ENCODE measurements at places on chromosomes 3 and 15.

- no peak for DNase-seq
Measured at GRCh38 chr3:46272028-46272451, 29.8 kb downstream of the CCR3 start.

- DNase-seq = no peak
Measured at GRCh38 chr3:24640330-24640877, 145.8 kb upstream of the THRB start.

GRCh38 chr3:38645076-38645475, 4.4 kb downstream of the SCN5A start:
- no peak for DNase-seq

DNA sequence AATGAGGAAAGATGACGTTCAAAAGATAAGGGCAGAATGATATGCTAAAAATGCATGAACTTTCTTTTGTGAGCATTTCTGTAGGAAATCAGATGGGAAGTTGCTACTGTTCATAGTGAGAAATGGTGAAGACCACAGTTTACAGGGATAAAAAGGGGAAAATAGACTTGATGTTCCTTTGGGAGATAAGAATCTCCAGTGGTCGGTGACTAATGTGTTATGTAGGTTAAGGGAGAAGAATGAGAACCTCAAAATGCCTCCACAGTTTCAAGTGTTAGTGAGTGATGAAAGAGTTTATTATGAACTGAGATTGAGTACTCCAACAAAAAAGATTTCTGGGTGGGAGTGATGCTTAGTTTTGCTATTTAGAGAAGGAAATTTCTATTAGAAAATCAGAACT, 247.2 kb downstream of the LSAMP start:
- no peak for DNase-seq

- no peak for DNase-seq
Measured at GRCh38 chr3:141231952-141232823, 563 bp downstream of the PXYLP1 start.

DNA sequence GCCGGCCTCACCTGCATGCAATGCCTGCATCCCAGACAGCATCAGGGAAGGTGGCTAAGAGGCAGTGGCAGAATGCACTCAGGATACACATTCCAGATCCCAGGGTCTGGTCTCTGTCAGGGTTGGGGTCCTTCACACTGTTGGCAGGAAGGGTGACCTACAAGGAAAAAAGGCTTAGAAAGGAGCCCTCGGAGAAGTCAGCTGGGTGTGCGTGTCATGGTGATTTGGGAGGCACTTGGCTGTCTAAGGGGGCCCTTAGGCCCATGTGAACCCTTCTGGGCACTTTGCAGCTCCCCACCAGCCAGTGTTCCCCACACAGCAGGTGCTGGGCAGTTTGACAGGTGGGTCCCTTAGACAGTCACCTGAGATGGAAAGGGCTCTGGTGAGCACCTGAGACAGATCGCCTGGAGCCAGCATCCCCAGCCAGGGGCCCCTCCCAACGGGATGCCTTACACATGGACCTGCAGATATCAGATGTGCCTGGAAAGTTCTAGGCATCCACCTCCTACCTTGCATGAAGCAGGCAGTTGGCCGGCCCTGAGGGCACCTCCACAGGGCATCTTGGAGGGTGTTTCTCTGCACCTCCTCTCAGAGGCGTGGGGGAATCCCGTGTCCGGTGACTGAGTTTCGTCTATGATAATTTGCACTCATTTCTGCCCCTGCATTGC, 131.6 kb downstream of the LRRK1 start:
- no peak for DNase-seq

DNA sequence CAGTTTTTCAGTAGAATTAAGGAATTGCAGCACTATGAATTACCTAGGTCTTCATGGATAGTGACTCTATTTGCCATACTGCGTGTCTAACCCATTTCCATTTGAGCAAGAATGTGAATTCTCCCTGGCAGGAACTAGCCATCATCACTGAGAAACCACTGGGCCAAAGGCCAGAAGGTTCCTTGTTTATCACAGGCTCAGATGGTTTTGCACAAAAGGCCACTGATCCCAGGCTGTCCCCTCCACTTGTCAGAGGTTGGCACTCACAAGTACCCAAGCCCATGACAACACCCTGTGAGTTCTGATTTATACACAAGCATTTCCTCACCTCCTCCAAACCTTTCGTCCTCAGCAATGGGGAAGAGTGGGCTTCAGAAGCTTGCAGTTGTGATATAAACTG, 131.8 kb downstream of the FOXB1 start:
- no peak for DNase-seq

GRCh38 chr3:194573680-194574437, 59.4 kb downstream of the TMEM44 start:
- no peak for DNase-seq

GRCh38 chr3:193499136-193499770, 55.4 kb downstream of the ATP13A4 start:
- peak; percentile 36 for DNase-seq

DNA sequence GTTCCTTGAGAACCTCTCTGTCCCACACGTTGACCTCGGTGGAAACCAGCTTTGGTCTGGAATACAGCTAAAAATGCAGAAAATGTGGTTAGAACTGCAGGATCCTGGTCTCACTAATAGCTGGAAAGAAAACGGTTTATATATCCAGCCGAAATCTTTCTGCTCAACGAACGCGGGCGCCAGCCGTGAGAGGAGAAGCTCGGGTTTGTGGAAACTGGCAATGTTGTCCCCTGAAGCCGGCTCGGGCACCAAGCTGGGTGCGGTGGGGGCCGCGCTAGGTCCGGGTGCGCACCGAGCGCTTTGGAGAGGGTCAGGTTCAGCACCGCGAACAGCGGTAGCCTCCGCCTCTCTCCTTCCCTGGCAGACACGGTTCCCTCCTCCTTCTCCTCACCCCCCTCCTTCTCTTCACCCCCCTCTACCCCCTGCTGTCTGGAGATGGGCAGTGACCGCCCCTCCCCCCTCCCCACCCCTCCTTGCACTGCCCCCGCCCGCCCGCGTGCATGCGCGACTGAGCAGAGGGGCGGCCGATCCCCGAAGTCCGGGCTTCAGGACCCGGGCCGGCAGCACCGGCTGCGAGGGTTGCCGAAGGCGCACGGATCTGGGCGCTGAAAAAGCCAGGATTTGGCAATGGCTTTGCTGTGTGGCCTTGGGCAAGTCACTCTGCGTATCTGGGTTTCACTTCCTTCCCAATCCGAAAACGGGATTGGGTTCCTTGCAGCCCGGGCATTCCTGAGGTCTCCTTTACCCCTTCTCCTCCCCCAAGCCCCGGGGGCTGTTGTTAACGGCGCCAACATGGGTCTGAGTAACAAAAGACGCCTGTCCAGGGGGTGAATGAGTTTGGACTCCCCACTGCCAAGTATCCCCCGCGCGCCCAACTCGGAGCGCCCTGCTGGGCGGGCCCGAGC, at the start of gene SKOR1:
Gene SKOR1 (plus strand): TSS at position 534 of the 905 bp plus-strand sequence. CDS start 94 bp downstream, at position 628.
- no peak for DNase-seq

DNA sequence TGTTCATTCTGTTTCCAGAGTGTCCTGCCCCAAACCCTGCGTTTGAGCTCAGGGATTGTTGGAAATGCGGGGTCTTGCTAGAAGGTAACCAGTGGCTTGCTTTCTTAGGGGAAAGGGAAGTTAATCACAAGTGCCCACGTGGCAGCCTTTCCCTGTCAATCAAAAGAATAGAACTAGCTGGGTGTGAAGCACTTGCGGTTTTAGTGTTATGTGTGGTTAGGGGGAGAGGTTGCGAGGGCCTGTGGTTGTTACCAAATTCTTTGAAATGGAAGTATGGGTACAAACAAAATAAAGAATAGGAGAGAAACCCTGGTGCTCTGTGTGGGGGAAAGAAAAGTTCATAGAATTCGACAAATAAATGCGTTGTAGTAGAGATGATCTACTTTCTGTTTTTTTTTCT, 67.6 kb downstream of the FNDC3B start:
- no peak for DNase-seq

DNA sequence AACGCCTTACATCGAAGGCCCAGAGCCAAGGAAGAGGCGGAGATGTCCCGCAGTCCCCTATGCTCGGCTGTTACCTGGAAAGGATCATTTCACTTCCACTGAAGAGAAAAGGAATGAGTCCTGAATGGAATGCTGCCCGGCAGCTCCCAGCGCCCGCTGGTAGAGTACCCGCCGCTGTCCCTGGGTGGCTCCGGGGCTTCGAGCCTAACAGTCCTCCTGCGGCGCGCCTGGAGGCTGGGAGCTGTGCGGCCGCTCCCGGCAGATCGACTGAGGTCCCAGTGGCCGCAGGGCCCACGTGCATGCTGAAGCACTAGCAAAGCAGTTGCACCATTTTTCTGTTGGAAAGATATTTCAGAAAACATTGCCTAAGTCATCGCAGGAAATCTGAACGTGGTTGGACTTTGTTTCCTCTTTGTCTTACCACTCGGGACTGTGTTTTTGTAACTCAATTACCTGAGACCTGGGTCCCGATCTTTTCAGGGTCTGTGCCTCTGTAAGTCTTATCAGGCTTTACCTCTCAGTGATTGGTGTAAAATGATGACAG, 984 bp downstream of the RNU6-1 start:
- DNase-seq = no peak

- DNase-seq = peak; percentile 31
Measured at GRCh38 chr3:171058058-171058457, 31.5 kb upstream of the SLC2A2 start.

GRCh38 chr3:149476225-149476624, 1.7 kb downstream of the TM4SF4 start:
- DNase-seq = no peak

DNA sequence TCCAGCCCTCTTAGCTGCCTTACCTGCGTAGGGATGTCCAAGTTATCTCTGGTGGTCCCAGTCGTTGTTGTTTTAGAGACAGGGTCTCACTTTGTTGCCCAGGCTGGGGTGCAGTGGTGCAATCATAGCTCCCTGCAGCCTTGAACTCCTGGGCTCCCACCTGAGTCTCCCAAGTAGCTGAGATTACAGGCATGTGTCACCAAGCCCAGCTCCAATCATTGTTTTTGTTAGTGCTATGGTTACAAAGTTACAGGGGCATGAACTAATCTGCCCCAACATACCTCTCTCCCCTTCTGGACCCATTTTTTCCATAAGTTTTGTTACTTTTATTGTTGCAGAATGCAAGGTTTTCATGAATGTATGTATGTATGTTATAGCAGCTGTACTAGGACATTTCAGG, 54.7 kb downstream of the CTDSPL2 start:
- no peak for DNase-seq

DNA sequence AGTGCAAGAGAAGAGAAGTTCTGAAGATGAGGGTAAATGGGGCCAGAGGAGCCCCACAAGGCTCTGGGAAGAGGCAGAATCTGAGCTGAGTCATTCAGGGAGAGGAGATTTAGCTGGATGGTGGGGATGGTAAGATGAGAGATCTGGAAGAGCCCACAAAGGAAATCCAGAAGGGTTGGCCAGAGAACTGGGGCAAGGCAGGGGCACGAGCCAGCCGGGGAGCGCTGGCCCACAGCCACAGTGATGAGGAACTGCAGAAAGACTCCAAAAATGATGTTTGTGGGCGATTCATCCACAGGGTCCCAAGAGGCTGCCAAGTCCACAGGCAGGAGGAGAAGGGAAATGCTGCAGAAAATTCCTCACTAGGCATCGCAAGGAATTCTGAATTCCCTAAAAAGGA, 75.9 kb upstream of the ATP2B2 start:
- DNase-seq = no peak

- peak; percentile 66 for DNase-seq
Measured at GRCh38 chr15:51848811-51849210, 19.4 kb downstream of the TMOD3 start.

GRCh38 chr3:18223974-18224373, 201.2 kb downstream of the SATB1 start:
- DNase-seq = no peak

GRCh38 chr3:139005356-139005993, 593 bp downstream of the PRR23A start:
- DNase-seq = no peak

- DNase-seq = no peak
Measured at GRCh38 chr3:66464512-66464894, 36.3 kb downstream of the LRIG1 start.

GRCh38 chr3:40071683-40072238, 237.7 kb upstream of the EIF1B start:
- DNase-seq = no peak

DNA sequence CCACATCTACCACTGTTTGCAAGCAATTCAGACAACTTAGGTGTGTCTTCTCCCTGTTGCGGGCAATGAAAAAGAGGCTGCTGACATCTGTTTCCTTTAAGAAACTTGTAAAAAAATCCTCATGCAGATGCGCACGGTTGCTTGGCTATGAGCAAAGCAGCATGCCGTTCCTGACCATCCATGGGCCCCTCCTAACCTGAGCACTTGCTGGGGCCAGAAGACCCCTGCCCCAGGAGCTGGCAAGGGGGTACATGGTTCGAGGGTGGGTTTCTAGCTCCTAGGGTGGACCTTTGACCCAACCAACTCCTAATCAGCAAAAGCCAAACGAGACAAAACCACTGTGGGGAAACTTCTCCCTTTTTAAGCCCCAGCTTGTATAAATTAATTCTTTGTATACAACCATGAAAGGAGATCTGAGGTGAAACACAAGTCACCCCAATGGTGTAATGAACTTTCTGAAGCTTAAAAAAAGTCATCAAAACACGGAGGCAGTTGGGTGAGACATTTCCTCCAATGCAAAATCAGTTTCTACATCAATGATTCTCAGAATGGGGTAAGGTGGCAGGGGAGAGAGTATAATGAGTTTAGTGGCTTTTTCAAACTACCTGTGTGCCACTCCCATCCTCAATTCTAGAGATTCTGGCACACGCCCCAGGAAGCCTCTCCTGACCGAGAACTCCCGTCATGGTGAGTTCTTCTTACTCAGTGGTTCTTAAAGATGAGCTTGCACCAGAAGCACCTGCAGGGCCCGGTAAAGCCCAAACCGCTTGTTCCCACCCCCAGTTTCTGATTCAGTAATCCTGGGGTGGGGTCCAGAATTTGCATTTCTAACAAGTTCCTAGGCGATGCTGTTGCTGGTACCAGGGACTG, 44.1 kb downstream of the CPN2 start:
- DNase-seq = no peak

DNA sequence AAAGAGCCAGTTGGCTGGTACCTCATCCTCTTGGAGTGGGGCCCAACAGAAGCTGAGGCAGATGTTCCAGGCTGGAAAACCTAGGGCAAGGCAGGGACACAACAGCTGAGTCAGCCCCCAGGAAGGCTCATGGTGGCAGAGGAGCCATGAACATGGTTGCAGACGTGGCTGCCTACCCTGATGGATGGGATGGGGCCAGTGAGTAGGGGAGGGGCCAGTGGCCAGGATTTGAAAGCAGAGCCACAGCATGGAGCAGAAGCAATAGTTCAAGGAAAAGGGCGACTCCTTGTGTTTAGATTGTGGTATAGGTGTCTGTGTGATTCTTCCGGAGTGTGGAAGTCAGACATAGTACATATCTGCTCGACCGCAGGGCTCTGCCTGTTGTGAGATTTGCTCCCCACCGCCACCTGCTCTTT, 24.2 kb downstream of the PXYLP1 start:
- DNase-seq = peak; percentile 20
